LoVo (cell line): ENCODE measurements at places on chromosomes 4 and X.
A peak's percentile ranks its signal among the peaks of the same experiment; 100 is the strongest.

GRCh38 chr4:42638993-42639392 lies 17.9 kb downstream of the ATP8A1 start:
- DNase-seq: no peak

GRCh38 chrX:13338996-13339515 lies 19.2 kb upstream of the ATXN3L start:
- no peak for DNase-seq

DNA sequence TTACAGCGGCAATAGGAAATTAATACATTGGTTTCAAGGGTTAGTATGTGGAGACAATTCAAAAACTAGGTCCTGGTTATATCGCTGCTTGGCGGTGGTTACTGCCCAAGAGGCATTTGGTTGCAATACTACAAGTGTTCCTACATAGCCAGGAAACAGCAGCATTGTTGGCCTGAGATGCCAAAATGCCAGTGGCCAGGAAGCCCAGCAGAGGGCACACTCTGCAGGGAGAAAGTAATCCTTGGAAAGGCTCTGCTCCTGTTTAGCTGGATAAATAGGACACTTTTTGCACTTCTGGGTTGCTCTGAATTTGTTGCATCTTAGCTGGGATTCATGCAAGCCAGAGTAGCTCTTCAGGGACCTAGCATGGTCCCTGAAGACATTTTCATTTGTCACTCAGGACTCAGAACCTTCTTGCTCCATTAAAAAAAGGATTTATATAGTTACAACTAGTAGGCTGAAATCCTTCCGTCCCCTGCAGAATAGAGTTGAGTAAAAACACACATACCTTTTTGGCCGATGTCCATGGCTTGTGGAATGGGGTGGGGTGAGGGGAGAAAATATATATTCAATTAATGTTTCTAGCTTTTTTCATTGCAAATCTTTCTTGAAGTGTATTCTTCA lies 8.1 kb upstream of the GPR119 start:
- DNase-seq: peak; percentile 39

DNA sequence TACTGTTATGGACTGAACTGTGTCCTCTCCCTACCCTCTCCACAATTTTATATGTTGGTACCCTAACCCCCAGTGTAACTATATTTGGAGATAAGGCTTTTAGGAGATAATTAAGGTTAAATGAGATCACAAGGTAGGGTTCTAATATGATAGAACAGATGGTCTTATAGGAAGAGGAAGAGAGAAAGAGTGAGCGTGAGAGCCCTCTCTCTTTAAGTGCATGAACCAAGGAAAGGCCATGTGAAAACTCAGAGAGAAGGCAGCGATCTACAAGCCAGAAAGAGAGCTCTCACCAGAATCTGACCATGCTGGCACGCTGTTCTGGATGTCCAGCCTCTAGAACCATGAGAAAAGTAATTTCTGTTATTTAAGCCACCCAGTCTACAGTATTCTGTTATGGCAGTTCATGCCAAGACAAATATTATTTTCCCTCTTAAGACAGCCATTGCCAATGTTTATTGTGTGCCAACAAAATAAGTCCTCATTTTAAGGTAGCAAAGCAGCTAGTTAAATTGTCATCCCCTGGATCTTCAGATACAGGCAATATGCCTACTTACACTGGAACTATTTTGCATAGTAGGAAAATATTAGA lies 336.2 kb downstream of the MID1IP1 start:
- DNase-seq: no peak

DNA sequence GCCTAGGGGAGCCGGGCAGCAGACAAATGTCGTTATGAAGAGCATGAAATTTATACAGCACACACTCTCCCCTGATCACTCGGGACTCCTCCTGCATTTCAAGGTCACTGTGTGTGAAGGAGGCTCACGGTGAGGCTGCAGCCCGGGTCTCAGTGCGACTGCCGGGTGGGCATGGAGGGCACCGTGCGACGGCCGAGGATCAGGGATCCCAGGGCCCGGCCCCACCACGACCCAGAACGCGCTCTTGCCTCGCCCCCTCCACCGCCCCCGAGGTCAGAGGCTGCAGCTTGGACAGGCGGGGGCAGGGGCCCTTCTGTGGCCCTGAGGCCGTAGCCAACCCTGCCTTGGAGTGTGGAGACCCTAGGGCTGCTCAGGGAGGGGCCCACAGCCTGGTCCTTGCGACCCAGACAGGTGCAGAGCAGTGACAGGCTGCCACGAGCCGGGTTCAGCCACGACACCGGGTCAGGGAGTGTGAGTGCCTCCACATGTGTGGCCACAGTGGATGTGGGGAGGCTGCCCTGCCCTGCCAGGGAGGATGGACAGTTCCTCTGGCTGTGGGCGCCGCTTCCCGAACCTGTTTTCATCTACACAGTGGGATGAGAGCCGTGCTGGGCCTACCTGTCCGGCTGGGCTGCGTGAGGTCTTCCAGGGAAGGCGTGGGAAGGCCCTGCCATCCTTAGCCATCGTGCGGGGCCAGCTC lies 89.3 kb upstream of the NKX1-1 start:
- no peak for DNase-seq

DNA sequence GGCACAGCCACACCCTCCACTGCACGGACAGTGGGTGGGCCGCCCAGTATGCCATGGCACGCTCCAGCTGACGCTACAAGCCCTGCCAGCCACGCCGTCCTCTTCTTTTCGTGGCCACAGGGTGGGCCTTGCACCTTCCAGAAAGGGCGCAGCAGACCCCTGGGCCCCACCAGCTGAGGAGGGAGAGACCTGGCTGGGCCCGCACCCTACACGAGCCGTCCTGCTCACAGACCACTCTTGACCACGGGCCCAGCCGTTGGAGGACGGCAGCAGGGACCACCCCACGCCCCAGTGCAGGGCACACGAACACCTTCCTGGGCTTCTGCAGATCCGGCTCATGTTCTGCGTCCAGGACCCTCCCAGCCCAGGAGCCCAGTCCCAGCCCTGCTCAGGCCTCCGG lies 27.1 kb downstream of the FAM53A start:
- no peak for DNase-seq

DNA sequence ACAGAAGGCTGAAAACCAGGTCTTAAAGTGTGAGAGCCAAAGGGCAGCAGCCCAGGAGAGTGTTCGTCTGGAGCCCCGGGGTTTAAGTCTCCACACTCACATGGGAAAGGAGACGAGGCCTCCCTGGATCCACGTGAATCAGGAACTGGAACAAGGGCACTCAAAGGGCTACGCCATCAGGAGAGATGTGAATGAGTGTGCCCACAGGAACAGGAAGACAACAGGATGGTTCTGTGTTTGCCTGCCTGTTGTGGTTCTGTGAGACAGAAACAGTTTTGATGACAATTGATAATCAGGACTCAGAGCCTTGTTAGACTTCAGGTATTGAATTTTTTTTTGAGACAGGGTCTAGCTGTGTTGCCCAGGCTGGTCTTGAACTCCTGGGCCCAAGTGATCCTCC lies 4.9 kb upstream of the CTBP1 start:
- DNase-seq: no peak

DNA sequence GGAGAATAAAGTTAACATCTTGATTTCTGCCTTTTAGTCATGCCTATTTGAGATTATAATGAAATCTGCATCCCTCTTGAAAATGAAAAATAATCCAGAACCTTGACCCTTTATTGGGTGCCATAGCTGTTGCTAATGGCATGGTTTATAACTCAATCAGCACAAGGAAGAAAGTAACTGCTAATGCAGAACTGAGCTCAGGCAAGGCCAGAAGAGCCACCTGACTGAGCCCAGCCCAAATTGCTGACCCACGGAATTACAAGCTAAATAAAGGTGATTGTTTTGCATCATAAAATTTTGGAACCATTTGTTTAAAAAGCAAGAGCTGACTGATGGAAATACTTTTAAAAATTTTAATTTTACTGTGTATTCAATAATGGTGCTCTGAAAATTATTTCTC lies 76.4 kb upstream of the TBL1X start:
- no peak for DNase-seq

DNA sequence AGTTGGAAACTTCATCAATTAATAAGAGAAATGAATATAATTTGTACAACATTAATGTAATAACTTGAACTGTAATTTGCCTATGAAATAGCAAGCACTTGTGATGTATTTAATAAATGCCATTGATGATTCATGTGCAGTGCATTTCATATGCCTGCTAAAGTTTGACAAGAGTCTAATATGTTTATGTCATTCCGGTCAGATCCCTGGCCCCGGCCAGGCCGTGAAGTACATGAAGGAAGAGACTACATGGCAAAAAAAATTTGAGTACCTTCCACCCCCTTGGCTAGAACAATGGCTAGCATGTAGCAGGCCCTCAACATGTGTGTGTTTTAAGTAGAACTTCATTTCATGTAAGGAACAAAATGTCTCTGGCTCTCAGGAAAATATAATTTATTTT lies 161.3 kb downstream of the ATP10D start:
- no peak for DNase-seq

DNA sequence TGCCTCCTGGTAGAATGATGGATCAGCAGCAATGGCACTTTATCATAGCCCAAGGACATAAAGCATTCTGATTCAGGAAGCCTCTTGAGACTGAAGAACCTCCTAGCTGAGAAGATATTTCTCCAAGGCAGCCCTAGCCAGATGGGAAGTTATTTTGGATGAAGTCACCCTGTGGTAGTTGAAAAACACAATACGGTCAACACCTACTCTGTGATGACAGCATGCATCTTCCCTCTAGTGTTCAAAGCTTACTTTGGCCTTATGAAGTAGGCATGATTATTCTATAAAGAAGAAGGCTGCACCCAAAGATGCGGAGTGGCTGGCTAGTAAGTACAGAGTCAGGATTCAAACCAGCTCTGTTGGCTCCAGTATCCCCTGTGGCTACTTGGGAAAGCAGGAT lies 47.9 kb downstream of the TLR10 start:
- no peak for DNase-seq

DNA sequence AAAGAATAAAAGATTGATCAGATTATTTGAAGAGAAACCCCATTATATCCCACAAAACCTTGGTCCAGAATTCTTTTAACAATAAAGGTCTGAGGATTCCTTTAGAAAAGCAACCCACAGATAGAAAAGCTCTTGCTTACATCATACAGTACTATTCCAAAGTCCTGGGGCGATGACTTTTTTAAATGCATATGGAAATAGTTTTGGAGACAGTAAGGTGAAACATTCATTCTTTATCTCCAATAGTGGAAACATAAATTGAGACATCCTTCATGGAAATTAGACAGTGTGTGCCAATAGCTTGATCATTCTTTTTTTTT lies 85.7 kb upstream of the UCP1 start:
- no peak for DNase-seq

GRCh38 chrX:24055043-24055356 lies 244 bp downstream of the EIF2S3 start:
- no peak for DNase-seq

GRCh38 chr4:71602289-71602900 lies 181.5 kb downstream of the GC start:
- peak; percentile 19 for DNase-seq

DNA sequence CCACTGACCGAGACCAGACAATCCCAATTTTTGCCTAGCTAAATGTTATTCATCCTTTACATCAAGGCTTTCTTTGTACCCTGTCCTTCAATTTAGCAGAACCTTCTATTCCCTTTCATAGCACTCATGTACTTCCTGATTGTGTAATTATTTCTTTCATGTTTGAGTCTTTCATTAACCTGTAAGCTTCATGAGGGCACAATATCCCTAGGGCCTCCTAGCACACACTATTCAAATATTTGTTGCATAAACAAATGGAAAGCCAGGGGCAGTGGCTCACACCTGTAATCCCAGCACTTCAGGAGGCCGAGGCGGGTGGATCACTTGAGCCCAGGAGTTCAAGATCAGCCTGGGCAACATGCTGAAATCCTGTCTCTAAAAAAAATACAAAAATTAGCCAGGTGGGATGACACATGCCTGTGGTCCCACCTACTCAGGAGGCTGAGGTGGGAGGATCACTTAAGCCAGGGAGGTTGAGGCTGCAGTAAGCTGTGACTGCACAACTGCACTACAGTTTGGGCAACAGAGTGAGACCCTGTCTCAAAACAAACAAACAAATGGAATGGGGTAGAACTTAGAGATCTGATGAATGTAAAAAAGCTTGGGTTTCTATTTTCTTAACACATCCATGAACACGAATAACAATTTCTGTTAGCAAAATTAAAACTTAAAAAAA lies 59.0 kb downstream of the SAT1 start:
- no peak for DNase-seq

DNA sequence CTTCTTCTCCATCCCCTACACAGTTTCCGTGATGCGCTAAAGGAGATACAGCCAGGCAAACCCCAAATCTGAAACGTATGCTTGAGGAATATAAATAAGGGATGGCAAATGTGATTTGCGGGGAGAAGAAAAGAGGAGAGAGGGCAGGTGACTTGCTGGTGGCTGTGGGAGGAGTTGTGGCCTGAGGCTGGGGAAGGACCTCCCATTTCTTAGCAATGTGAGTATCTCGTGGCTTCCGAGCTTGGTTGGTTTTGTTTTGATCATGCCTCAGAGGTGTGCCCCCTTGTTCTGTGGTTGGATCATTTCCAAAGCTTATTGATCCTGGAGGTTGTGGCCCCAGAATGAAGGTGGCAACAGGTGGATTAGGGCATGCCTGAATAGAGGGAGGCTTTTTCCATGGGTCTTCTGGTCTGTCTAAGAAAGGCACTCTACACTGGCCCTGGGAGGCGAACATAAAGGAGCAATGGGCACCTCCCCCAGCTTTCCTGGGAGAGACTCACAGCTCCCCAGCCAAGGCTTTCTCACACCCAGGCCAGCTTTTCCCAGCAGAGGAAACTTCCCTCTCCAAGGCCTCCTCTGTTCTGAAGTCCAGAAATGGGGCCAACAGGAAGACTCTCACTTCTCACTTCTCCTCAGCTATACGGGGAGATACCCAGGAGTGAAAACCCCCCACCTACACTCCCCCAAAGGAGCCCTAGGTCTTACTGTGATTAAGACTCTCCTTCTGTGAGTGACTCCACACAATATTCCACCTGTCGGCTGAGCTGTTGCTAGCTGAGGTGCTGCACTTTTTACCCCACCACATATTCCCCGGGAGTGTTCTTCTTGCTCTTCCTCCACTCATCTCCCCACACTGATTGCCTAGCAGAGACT lies 40.0 kb downstream of the C4orf51 start:
- no peak for DNase-seq

DNA sequence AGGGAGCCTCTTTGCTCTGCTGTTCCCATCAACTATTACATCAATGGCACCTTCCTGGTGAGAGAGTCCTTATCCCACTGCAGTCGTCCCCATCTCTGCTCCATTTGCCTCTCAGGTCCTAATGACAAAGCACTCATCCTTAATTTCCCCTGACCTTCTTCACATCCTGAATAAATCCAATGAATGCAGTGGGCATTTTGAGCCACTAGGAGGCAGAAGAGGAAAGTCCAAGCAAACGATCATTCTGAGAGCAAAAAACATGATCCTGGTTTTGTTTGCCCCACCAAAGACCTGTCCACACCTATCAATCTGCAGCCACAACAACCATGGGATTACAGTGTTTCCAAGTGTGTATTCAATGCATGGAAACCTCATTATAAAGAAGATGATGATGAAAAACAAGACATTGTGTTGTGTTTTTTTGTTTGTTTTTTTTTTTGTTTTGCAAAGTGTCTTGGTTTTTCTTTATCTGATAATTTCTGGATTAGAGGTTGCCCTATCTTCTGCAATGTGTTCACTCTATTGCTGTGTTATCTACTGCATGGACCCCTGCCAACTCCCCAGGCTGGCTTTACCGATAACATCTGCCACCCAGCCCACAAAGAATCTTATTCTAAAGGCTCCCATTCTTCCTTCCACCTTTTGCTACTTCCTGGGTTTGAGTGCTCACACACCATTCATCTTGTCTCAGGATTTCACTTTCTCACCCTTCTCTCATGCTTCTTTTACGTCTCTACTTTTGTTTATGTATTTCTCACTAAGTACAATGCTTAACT lies 207.2 kb downstream of the NLGN4X start:
- no peak for DNase-seq
